ENCODE measurements at places on chromosomes 3 and 15.

- DNase-seq = no peak
Measured at GRCh38 chr3:125194849-125195601, 17.5 kb downstream of the SLC12A8 start.

DNA sequence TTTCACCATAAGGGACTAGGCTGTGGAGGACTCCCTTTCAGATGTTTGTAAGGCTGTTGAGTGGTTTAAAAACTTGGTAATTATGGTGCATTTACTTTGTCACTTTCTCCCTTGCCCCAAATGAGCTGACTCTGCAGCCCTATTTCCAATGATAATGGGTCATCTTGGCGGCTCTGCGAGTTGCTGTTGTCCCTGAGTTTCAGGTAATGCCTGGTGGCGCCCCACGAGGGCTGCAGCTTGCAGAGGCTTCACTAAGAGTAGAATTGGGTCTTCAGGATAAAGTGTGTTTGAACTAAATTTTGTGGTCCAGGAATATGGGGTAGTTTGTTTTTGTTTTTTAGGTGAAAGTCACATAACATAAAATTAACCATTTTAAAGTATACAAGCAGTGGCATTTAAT is 450.1 kb upstream of the CFAP20DC start:
- no peak for DNase-seq

DNA sequence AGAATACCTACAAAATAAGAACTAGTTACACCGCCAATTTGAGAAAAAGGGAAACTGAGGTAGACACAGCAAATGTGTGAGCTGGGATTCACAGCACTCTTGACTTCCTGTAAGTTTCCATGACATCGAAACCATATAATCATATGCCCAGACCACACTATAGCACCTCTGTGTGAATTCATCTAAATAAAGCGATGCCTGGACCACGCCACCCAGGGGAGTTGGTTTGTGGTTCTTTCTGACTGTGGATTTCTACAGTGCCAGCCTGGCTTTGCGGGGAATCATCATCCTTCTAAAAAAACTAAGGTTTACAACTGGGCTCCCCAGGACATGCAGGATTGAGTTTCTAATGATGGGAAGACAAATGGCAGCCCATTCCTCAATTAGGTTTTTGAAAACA is 23.5 kb upstream of the CA12 start:
- DNase-seq = no peak

DNA sequence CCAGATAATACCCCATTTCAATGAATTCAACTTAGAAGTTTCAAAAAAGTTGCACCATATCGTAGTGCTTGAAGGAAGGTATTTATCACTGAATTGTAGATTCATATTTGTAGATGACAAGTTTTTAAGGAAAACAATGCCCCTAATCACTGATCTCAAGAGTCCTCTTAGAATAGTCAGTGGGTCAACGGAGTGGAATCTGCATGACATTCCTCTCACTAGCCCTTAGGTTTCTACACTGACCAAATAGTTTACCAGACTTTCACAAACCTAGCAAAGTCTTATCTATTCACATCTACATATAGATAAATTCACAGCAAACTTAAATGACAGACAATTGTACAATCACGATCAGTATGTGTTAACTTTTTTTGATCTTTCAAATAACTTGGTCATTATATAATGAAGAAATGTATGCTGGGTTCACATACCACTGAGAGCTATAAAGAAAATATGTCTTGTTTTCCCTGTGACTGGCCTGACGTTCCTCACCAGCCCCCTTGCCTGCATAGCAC is 35.7 kb upstream of the PHLDB2 start:
- DNase-seq = no peak

DNA sequence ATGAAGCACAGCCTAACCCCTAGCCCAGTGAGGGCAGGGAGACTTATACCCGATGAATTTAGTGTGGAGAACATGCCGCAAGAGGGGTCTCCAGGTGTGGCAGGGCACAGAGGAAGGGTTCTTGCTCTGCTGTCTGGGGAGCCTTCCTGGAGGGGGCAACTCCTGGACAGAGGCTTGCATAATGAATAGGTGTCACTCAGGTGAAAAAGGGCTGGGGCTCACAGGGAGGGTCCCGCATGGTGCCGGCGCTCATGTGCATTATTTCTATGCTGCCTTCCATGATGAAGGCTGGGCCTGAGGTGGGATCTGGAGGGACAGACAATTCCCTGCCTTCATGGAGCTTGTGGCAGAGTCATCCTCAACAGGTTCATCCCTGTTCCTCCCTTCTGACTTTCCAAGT is 51.5 kb downstream of the ITGA11 start:
- no peak for DNase-seq

DNA sequence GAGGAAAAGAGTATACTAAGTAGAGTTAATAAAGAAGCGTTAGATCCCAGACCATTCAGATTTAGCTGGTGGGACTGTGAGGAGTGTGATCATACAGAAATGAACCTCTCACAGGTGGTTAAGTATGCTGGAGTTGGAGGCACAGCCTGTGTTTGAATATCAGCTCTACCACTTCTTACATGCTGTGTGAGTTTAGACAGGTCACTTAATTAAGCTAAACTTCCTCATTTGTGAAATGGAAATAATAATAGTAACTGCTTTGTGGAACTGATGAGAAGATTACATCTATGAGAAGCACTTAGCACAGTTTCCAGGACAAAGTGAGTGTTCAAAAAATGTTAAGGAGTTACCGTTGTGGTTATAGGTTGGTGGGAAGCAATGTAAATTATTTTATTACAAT is 8.4 kb downstream of the ACP3 start:
- DNase-seq = no peak

- no peak for DNase-seq
Measured at GRCh38 chr15:40064231-40064894, 25.4 kb upstream of the SRP14 start.

DNA sequence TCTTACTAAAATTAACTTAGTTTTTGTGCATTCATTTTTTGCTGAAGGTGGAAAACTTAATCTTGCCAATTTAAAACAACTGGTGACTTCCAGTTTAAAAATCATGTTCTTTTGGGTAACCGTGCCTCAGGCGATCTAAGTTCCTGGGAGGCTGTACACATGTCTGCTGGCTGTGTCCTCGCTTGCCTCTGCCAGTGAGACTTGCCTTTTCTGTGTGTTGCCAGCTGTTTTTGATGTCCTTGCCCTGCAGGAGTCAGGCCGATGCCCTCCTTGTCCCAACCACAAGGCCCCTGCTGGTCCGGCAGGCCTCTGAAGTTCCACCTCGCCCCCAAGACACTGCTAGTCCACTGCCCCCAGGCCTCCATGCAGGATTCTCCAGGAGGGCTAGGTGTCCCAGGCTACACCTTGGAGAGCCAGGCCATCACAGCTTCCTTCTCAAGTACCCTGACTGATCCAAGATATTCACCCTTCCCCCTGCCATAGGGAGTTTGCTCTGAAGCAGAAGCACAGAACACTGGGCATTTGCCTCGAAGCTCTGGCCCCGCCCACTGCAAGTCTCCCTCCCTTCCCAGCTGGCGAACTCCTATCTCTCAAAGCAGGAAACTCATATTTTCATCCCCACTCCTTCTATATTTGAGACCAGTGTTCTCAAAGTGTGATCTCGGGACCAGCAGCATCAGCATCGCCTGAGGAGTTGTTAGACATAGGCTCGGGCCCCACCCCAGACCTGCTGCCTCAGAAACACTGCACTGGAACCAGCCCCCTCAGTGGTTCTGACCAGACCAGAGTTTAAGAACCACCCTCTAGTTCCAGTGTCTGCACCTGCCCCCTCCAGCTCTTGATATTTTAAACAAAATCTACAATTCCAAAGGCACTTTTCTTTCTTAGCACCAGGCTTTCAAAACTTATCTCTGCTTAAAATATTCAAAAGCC is 185.8 kb upstream of the UBE2E1 start:
- DNase-seq = no peak

All from stimulated activated naive CD8-positive, alpha-beta T cell treated with anti-CD3 and anti-CD28 coated beads, Interleukin-15, Interleukin-2, amounts not matched to agents 100 U/mL and 50 U/mL, for 24 hours (primary cell).